GM03348 (cell line): ENCODE measurements at places on chromosomes 6 and 20.
A peak's percentile ranks its signal among the peaks of the same experiment; 100 is the strongest.

DNA sequence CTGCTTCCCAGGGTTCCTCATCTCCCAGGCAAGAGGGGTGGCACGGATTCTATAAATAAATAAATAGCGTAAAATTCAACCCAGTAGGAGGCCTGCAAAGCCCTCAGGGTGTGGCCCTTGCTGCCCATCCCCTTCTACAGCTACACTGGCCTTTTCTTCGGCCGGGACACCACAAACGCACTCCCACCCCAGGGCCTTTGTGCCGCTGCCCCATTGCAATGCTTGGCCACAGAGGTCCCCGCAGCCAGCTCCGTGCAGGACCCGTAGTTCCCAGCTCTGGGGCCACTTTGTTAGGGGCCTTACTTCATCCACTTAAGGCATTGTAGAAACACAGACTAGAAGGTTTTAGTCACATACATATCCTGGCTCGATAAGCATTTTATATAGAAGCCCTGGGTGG, 151.2 kb downstream of the ERMARD start:
- DNase-seq = no peak

DNA sequence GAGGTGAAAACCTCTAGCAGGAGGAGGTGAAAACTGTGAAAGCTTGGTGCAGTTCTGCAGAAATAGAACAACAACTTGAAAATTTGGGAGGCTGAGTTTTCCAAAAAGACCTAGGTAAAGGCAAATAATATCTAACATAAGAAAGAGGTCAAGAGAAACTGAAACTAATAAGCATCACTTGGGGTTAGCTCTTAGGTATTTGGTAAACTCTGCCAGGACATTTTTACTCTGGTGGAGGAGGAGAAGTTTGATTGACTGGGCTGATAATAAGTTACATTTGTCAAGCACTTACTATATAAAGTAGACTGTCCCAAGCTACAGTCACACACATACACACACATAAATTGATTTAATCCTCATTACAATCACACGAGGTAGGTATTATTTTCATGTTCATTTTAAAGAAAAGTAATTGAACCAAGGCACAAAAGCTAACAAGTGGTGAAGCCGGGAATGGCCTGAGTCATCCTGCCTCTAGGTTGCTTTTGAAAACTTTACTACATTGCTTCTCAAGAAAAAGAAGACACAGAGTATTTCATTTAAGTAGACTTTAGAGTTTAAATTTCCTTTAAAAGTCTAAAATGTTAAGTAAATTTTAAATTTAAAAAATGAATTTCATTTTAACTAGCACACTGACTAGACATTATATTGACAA, 275.5 kb downstream of the PTPRK start:
- peak; percentile 5 for DNase-seq

GRCh38 chr20:14986026-14986655, 648.7 kb upstream of the FLRT3 start:
- no peak for DNase-seq

- no peak for DNase-seq
Measured at GRCh38 chr20:25308671-25309394, 60.9 kb downstream of the PYGB start.

GRCh38 chr20:35005463-35005961, 49.8 kb downstream of the MYH7B start:
- DNase-seq = no peak

DNA sequence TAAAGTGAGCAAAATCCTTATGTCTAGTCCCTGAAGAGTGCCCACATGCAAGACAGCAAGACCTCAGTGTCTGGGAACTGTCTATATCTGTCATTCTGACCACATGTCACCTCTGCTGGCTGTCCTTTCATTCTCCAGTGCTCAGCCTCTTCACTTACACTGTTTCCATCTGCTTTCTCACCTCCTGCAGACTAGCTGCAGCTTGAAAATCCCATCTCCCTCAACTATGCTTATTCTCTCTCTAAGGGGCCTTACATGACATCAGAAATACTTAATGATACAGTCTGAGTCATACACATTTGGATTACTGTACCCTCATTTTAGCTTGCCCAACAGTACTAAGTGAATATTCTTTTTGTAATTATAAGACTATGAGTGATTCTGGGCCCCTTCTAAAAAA, 587.8 kb downstream of the EPM2A start:
- no peak for DNase-seq

GRCh38 chr6:149059557-149059956, 258.0 kb upstream of the TAB2 start:
- no peak for DNase-seq

DNA sequence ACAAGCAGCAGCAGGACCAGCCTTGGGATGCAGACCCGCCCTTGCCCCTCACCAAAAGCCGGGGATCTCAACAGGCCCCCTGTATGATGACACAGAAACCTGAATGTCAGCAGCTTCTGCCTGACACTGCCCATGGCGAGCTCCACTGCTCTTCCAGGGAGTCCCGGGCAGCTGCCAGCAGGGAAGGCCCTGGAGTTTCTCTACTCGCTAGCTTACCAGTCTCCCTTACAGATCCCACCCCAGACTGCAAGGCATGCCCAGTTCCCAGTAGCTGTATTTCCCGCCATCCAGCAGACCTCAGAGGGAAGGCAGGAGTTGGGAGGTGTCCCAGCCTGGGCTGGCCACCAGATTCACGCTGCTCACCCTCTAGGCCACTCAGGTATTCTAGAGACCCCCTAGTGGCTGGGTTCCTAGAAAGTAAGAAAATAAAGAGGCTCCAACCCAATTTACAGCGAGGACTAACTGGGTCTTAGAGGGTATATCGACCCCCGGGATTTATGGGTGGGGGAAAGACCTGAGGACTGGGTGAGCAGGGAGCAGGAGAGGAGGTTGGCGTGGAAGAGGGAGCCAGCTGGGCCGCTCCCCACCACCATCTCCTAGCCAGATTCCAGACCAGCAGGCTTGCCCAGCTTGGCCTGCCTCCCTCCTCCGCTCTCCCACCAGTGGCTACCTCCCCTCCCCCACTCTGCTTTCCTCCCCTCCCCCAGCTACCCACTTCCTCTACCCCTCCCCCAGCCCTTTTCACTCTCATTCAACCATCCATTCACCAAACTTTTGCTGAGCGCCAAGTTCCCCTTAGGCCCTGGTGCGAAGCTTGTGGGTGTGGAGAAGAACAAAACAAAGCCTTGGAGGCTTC, 9.7 kb upstream of the HMGA1 start:
- DNase-seq = no peak

GRCh38 chr6:15585760-15586214, 77.0 kb downstream of the DTNBP1 start:
- DNase-seq = no peak

DNA sequence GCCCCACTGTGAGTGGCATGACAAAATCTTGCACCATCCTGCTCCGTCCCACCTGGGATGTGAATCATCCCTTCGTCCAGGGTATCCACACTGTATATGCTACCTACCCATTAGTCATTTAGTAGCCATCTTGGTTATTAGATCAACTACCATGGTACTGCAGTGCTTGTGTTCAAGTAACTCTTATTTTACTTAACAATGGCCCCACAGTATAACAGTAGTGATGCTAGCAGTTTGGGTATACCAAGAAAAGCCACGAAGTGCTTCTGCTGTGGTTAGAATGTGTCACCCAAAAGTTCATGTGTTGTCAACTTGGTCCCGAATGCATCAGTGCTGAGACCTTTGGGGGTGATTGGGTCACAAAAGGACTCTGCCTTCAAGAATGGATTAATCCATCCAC, 11.7 kb downstream of the OSER1 start:
- DNase-seq = no peak

DNA sequence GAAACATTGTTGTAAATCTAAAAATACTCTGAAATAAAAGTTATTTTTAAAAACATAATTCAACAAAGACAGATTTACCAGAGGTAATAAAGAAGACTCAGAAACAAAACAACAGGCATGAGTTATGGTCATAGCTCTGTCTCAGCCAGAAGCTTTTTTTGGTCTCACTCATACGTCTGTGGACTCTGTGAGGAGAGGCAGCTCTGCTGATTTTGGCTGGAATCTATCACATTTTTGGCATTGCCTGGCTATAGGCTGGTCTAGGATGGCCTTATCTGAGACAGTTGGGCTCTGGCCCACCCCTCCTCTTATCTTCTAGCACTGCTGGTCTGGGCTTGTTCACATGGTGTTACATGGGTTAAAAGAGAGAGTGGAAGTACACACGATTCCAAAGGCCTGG, 514.0 kb upstream of the BTBD3 start:
- DNase-seq = peak; percentile 14

DNA sequence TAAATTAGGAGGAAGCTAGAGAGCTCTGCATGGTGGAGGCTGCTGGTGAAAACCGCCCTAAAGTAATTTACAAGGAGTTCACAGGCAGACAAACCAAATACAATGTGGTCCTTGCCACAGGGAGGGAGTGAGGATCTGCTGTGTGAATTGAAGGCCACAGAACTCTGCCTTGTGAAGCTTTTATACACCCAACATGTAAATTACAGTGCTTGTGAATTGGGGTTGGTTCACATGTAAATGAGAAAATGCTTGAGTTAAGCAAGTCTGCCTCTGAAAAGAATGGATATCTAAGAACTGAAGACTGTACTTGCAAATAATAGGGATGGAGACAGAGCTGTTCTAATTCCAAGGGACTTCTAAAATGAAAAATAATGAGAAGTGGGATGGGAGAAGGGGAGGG, 194.2 kb downstream of the SLC35F1 start:
- no peak for DNase-seq

DNA sequence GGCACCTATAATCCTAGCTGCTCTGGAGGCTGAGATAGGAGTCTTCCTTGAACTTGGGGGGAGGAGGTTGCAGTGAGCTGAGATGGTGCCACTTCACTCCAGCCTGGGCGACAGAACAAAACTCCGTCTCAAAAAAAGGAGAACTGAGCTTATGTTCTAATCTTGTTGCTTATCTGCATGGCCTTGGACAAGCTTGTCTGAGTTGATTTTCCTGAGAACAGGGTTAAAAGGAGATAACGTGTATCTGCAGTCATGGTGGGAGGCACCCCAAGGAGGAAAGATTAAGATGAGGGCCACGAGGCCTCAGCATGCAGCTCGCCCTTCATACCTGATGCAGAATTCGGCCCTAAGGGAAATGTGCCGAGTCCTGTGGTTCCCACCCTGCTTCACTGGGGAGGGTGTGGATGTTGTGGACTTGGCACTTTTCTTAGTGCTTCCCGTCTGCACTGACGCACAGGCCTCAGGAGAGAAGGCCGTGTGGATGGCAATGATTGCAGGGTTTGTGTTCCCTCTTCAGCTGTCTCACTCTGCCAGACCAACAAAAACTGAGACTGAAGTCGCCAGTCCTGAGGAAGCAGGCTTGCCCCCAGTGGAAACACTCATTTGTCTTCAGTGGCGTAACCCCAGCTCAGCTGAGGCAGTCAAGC, 56.3 kb downstream of the EZR start:
- no peak for DNase-seq

GRCh38 chr6:16676978-16677377, 84.3 kb downstream of the ATXN1 start:
- no peak for DNase-seq

DNA sequence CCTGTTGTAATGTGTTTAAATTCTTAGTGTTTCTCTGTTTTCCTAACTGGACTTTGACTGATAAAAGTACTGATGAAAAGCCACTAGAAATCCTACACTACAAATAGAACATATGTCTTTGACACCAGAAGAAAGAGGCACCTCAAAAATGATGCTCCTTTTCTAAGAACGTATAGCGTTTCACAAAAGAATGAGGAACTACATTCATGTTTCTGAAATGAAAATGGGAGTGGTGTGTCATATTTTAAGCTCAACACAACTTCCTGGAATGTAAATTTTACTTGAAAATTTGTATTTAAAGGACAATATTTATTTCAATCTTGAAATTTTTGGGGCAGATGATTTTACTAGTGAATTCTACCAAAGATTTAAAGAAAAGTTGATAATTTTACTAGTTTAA, 35.3 kb downstream of the KIAA0408 start:
- no peak for DNase-seq

DNA sequence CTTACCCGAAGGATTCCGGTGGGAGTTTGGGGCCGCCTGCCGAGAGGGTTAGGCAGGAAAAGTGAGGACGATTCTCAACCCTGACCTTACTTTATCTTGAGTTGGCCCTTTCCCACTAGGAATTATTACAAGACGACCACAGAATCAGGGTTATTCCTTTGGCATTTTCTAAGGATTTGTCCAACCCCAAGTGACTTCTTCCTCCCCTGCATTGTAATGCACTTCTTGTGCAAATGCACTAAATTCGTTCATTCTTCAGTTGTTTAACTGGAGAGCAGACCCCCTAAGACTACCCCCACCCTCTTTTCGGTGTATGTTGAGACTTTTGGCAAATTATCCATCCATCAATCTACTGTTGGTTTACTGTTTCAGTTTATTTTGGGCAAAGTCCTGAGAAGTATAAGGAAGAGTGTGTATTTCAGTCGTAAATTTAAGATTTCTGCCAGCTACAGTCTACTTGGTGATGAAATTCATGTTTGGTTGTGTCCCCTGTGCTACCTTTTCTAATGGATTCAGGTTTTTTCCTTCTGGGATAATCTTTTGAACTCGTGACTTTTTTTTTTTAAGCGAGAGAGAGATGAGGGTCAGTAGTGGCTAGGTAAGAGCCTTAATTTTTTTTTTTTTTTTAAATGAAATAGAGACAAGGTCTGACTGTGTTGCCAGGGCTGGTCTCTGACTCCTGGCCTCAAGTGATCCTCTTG, 611 bp upstream of the TMEM217 start:
- no peak for DNase-seq

DNA sequence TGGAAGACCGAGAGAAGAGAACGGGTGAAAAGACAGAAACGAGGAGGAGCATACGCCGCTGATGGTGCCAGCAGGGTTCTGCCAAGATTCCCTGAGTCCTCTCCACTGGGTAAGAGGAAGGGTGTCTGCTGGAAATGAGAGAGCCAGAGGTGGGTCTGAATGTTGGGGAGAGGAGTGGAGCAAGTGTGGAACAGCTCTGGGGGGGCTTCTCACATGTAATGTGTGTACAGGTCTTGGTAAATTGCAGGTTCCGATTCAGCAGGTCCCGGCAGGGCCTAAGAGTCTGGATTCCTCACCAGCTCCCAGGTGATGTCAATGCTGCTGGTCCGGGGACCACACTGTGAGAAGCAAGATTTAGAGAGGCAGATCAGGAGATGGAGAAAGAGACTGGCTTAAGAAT, 1.5 kb upstream of the EBF4 start:
- no peak for DNase-seq

- peak; percentile 98 for DNase-seq
Measured at GRCh38 chr20:34876406-34877282, at the start of gene ACSS2. Gene ACSS2, plus strand, starts transcription at chr20:34876612. Its CDS starts 34 bp downstream, at chr20:34876646.

GRCh38 chr20:18403269-18403668, 63.6 kb downstream of the DZANK1 start:
- DNase-seq = no peak

GRCh38 chr6:166262743-166263515, 45.3 kb downstream of the PRR18 start:
- no peak for DNase-seq
